CD4-positive, alpha-beta memory T cell (primary cell): ENCODE measurements at places on chromosomes 2 and 18. TPM values are rescaled to one million over a fixed set of nuclear protein-coding genes. Genes with fewer than 3 reads are reported as not detected.
A peak's percentile ranks its signal among the peaks of the same experiment; 100 is the strongest.

The ZNF519 gene
- 13.6 TPM for total RNA-seq

GRCh38 chr2:105800036-105800713 is 55.5 kb downstream of the NCK2 start:
- H3K4me1 ChIP-seq, result peaks cover 100% of the 10 kb centered on the region
- H3K27ac ChIP-seq, result peak overlapping the region; percentile 74
- no peaks in the 10 kb centered on the region for H3K36me3 ChIP-seq
- no peak for DNase-seq
- H3K4me3 ChIP-seq, result peak overlapping the region; percentile 2
- H3K27me3 ChIP-seq, result no peaks in the 10 kb centered on the region

DNA sequence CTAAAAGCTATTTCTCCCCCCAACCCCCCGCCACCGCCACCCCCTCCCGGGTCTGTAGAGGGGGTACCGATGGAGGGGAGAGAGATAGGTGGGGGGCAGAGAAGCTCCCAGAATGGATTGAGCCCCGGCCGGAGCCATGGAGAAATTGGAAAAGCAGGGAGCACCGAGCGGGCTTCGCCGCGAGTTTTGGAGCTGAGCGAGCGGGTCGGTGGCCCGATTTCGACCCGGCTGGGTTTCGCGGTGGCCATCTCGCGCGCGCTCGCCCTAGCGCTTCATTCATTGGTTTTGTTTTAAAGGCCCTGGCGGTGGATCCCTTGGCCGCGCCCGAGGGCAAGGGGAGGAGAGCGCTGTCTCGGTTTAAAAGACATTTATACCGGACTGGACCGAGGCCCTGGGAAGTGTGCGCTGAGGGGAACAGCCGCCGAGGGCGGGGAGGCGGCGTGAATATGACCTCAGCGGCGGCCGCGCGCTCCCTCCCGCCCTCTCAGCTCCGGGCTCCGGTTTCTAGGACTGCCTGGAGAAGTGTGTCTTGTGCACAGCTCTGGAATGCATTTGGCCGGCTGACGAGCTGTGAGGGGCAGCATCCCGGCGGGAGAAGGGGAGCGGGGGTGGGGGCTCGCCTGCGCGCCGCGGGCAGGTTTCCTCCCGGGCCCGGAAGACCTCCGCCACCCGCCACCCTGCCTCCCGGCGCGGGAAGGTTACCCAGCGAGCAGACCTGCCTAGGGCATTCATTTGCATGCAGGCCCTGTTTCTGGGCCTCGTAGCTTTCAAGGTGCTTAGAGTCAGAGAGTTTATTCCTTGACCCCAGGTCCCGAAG is 1.7 kb upstream of the SMAD7 start:
- H3K27me3 ChIP-seq, result no peaks in the 10 kb centered on the region
- DNase-seq, result peak; percentile 76
- peaks cover 48% of the 10 kb centered on the region for H3K4me1 ChIP-seq
- H3K4me3 ChIP-seq, result peak overlapping the region; percentile 52

DNA sequence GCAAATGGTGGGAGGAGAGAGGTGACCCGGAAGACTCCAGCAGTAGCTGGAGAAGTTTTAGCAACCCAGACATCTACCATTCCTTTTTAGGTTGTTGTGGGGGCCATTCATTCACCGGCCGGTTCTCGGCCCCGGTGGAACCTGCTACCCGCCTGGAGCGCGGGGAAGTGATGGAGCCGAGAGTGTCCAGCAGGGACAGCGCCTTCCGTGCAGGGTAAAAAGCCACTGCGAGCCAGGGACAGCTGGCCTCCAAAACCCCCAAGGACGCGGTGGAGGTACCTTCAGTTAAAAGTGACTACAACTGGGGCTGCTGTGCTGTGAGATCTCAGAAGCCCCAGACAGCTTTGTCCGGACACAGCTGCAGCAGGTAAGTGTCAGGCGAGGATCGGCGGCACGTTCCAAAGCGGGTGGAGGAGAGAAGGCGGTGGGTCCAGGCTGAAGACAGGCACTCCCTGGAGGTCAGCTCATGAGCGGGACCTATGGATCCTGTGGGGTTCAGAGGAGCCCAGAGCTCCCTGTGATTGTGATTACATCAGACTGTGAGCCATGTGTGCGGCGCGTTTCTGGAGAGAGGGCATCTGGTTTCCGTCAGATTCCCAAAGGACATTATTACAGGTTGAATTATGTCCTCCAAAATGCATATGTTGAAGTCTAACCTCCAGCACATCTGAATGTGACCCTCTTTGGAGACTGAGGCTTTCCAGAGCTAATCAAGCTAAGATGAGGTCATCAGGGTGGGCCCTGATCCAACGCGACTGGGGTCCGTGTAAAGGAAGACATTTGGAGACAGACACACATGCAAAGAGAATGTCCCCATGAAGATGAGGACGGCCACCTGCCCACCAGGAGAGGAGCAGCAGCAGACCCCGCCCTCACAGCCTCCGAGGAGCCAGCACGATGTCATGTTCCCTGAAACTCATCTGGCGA is 276.3 kb downstream of the EIPR1 start:
- H3K27me3 ChIP-seq, result no peaks in the 10 kb centered on the region
- H3K27ac ChIP-seq, result no peak overlapping the region
- DNase-seq, result no peak
- no peaks in the 10 kb centered on the region for H3K36me3 ChIP-seq

DNA sequence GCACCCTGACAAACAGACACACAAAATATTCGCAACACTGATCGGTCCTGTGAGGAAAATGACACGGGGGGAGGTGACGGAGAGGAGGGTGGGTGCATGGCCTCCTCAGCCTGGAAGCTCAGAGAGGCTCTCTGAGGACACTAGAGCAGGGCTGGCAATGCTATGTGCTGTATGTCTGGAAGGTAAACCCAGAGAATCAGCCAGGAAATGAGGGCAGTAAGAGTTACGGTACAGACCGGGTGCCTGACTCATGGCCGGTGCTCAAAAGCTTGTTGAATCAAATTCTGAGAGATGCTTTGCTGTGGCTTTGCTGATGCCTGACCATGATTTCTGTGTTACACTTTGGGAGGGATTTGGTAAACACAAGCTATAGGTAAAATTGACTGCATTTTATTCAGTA is 81.9 kb downstream of the CCDC93 start:
- no peaks in the 10 kb centered on the region for H3K4me1 ChIP-seq
- no peak overlapping the region for H3K27ac ChIP-seq
- no peak overlapping the region for H3K4me3 ChIP-seq
- no peak for DNase-seq

- no peaks in the 10 kb centered on the region for H3K27me3 ChIP-seq
- H3K27ac ChIP-seq, result no peak overlapping the region
- H3K36me3 ChIP-seq, result no peaks in the 10 kb centered on the region
- H3K4me3 ChIP-seq, result no peak overlapping the region
- no peak for DNase-seq
- peaks cover 9% of the 10 kb centered on the region for H3K4me1 ChIP-seq
These were observed 891.6 kb upstream of the ZEB2 start for GRCh38 chr2:145411493-145411892.
